Activated CD8-positive, alpha-beta memory T cell treated with anti-CD3 and anti-CD28 coated beads for 48 hours (primary cell): ENCODE measurements at places on chromosomes 5 and 9.

- no peak for DNase-seq
Measured at GRCh38 chr9:122946461-122947005, 5.7 kb downstream of the RABGAP1 start.

GRCh38 chr5:53782620-53783019 is 222.2 kb downstream of the NDUFS4 start:
- DNase-seq: no peak

DNA sequence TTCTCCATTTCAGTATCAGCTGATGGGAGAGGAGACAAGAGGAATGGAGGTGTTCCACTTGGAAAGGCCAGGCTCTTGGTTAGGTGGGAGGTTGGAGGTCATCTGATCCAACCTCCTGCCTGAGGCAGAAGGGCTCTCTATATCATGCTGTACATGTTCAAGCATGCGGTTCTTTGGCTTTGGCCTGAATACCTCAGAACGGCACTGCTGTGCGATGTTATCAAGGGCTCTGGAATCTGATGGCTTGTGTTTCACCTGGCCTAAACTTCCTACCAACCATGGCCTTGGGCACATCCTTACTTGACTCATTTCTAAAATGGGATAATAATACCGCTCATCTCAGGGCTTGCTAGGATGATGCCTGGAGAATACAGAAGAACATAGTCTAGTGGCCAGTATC is 90.1 kb upstream of the FAM169A start:
- DNase-seq: no peak

DNA sequence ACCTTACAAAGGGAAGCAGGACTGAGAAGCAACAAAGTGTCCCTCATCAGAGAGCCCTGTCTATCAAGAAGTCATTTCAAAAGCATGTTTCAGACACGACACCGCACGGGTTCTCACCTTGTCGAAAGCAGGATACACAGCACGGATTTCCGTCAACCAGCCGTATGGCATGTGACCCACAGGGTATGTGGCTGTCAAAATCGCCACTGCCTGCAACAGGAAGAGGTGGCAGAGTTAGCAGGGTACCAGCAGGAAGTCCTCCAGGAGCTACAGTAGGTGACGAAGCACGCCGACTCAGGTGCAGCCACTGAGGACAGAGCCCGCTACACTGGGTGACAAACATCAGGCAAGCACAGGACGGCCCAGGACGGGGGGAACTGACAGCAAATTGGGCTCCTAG is 81.2 kb downstream of the OTULIN start:
- DNase-seq: no peak

DNA sequence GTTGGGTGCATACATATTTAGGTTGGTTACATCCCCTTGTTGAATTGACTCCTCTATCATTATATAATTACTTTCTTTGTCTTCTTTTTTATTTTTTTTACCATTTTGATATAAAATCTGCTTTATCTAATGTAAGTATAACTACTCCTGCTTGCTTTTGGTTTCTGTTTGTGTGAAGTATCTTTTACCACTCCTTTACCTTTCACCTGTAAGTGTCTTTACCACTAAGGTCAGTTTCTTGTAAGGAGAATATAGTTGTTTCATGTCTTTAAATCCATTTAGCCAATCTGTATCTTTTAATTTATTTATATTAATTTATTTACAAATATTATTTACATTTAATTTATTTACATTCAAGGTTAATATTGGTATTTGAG is 33.0 kb downstream of the INSL4 start:
- DNase-seq: no peak

DNA sequence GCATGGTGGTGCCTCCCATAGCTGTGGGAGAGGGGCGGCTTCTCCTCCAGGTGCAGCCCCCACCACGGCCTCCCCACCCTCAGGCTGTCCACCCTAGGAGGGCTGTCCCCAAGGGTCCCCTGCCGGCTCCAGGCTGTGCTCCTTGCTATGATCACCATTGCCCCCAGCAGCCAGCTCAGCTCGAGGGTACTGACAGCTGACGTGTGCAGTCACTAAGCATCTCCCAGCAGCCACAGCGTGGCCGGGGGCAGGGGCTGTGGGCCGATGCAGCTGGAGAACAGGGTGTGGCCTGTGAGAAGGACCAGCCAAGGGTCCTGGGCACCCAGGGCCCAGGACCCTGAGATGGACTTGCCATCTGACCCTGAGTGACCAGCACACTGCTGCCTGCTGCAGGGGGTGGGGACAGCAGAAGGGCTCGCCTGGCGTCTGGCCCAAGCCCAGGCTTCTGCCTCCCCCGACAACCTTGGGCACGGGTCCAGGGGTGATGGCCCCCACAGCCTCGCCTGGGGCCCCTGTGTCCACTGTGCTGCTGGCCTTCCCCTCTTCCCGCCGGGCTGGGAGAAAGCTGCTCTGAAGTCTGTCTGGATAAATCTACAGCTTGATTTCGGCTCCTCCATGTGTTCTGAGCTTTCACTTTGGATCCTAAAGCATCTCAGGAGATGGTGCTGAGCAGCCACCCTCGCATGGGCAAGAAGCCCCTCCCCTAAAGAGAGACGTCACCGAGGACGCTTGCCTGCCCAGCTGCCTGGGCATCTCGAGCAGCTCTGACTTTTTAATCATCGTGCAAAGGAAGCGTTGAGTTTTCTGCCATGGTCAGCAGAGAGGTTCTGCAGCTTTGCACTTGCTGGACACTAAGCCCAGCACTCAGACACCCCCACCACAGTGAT is 5.5 kb downstream of the KCNT1 start:
- no peak for DNase-seq

DNA sequence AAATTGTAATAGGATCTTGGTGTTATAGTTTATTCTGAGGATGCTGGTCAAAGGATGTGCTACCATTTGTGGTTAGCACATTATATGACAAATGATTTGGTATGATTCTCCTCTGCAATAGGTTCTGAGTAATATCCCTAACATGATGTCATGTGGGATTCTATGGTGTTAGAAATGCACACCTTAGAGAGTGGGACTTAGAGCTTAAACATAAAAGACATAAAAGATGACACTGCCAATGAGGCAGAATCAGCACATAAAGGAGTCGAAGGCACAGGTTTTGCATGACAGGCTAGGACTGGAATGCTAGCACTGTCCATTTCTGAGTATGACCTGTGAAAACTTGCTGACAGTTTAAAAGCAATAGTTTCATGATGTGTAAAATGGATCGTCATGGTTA is 100.4 kb downstream of the OSTF1 start:
- no peak for DNase-seq
